CD14-positive monocyte (primary cell): ENCODE measurements at places on chromosomes 16 and 17. TPM values are rescaled to one million over a fixed set of nuclear protein-coding genes. Genes with fewer than 3 reads are reported as not detected.

GRCh38 chr16:84357191-84357651 lies 11.1 kb upstream of the ATP2C2 start:
- no peaks in the 10 kb centered on the region for H3K36me3 ChIP-seq
- H3K4me1 ChIP-seq = peaks cover 32% of the 10 kb centered on the region
- H3K4me3 ChIP-seq = no peak overlapping the region
- H3K27ac ChIP-seq = peak overlapping the region; percentile 67
- peaks cover 9% of the 10 kb centered on the region for H3K27me3 ChIP-seq

DNA sequence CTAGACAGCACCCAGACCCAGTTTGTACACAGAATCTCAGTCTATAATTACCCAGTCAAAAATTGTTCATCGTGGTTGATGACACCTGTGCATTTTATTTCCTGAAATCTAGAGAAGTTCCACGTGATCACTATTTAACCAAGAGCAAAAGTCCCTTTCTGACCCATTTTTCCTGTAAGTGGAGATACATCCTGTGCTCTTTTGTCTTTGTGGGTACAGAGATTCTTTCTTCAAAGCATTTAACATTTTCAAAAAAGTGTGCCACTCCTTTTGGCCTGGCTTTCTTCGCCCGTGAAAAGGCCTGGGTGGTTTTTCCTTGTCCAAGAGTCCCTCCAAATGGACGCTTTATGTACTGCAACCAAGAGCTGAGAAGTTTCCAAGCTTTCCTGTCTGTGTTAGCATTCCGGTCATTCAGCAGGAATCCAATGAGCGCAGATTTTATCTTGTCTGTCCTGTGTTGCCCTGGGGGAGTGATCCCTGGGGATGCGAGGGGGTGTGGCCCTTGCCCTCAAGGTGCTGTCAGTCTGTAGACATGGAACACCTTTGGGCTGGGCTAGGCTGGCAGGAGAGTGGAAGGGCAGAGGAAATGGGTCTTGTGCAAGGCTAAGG lies 161.1 kb upstream of the CACNG5 start:
- H3K27me3 ChIP-seq = no peaks in the 10 kb centered on the region
- H3K27ac ChIP-seq = no peak overlapping the region
- H3K4me3 ChIP-seq = no peak overlapping the region
- H3K4me1 ChIP-seq = no peaks in the 10 kb centered on the region

DNA sequence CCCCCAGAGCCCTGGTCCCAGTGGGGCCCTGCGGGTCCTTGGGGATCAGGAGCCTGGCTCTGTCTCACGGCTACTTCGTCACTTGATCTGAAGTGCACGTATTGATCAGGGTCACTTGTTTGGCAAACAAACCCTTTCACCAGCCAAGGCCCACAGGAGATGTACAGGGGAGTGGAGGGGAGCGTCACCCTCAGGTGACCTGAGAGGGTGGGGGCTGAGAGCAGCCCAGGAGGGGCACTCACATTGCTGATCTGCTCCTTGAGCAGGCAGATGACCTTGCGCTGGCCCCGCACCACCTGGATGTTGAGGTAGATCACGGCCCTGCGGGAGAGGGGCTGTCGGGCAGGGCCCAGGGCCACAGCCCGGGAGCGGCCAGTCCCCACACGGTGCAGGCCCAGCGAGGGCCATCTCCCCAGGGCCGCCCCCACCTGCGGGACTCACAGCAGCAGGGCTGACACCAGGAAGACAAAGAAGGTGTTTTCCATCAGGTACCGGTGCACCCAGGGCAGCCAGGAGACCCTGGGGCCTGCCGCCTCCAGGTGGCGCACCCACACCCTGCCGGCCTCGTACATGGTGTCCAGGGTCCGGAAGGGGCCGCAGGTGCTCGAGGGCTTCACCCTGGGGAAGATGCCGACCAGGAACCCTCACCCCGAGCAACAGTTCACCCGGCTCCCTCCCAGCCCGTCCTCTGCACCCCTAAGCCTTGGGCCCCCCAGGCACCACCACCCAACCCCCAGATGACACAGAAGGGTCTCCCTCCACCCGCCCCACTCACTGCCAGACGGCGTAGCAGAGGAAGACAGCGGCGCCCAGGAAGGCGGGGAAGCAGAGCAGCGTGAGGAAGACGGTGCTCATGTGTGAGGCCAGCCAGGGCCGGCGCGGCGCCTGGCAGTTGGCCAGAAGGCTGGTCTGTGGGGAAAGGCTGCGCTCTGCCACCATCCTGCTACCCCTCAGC lies 11.3 kb downstream of the TMC6 start:
- H3K36me3 ChIP-seq = peaks cover 58% of the 10 kb centered on the region
- no peak for DNase-seq
- no peak overlapping the region for H3K27ac ChIP-seq

- H3K36me3 ChIP-seq = no peaks in the 10 kb centered on the region
- DNase-seq = no peak
- no peaks in the 10 kb centered on the region for H3K27me3 ChIP-seq
These were observed 10.5 kb upstream of the TIMP2 start for GRCh38 chr17:78935419-78936323.

- H3K27me3 ChIP-seq = no peaks in the 10 kb centered on the region
- DNase-seq = no peak
- H3K36me3 ChIP-seq = no peaks in the 10 kb centered on the region
- no peaks in the 10 kb centered on the region for H3K4me1 ChIP-seq
These were observed 30.3 kb downstream of the NTN1 start for GRCh38 chr17:9051561-9051960.

DNA sequence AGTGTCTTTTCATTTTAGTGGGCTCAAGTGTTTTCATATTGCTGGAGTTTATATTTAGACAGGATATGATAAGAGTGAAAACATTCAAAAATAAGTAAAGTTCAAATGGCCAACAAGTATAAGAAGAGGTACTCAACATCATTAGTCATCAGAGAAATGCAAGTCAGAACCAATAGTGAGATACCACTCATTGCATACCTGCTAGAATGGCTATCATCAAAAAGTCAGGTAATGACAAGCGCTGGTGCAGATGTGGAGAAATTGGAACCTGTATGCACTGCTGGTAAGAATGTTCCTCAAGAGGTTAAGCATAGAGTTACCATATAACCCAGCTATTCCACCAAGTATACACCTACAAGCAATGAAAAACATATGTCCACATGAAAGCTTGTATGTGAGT lies 87.8 kb downstream of the WNT3 start:
- no peak overlapping the region for H3K4me3 ChIP-seq
- no peaks in the 10 kb centered on the region for H3K4me1 ChIP-seq
- peaks cover 71% of the 10 kb centered on the region for H3K36me3 ChIP-seq

GRCh38 chr16:56611281-56611833 lies 3.0 kb downstream of the MT2A start:
- H3K4me3 ChIP-seq = no peak overlapping the region
- peaks cover 34% of the 10 kb centered on the region for H3K4me1 ChIP-seq
- H3K27ac ChIP-seq = no peak overlapping the region
- no peaks in the 10 kb centered on the region for H3K36me3 ChIP-seq

DNA sequence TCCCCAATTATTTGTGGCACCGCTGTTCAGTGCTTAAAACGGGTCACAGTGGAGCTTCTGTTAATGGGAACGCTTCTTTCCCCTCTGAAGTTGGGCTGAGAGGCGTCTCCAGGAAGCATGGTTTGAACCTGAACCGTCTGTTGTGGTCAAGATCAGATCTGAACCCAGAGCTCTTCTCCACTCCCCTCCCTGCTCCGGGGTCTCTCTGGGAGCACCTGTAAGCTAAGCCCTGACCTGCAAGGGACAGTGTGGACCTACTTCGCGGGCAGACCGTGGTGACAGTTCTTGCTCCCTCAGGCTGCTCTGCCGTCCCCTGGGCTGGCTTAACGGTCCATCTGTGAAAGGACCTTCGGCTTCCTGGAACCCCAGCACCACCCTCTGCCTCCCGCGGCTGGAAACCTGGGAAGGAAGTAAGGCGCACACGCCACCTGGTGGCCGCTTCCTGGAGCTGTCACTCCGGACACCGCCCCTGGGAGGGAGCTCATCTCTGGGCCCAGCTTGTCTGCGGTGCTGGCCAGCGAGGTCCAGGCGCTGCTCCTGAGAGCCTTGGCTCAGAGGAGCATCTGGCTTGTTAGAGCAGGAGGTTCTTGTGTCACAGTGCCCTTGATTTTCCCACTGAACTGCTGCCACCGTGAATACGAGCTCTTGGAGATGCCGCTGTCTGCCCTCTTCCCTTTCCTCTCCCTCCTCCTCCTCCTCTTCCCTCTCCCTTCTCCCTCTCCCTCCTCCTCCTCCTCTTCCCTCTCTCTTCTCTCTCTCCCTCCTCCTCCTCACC lies 518.5 kb upstream of the EEF2KMT start:
- DNase-seq = peak; percentile 20
- no peaks in the 10 kb centered on the region for H3K36me3 ChIP-seq
- no peaks in the 10 kb centered on the region for H3K27me3 ChIP-seq
- no peaks in the 10 kb centered on the region for H3K4me1 ChIP-seq
- H3K27ac ChIP-seq = no peak overlapping the region

GRCh38 chr16:80350061-80350460 lies 190.7 kb upstream of the DYNLRB2 start:
- no peaks in the 10 kb centered on the region for H3K36me3 ChIP-seq
- no peak for DNase-seq
- no peaks in the 10 kb centered on the region for H3K27me3 ChIP-seq
- H3K4me1 ChIP-seq = no peaks in the 10 kb centered on the region
- H3K4me3 ChIP-seq = no peak overlapping the region

DNA sequence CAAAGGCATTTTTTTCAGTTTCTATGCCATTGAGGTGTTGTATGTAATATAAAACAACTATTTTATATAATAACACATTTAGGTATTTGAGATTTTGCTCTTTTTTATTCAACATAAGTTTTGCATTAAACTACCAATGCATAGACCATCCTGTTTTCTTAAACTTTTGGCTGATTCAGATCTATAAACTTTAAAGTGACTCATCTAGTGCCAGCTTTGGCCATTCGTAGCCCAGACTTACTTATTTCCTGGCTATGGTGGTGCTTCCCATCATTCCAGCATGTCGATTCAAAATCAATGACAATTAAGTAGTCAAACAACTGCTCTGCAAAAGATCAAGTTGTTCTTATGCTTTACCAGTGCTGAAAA lies 3.1 kb downstream of the ERI2 start:
- no peak overlapping the region for H3K4me3 ChIP-seq
- H3K4me1 ChIP-seq = peaks cover 25% of the 10 kb centered on the region
- H3K27me3 ChIP-seq = no peaks in the 10 kb centered on the region
- H3K27ac ChIP-seq = no peak overlapping the region
- DNase-seq = no peak
- H3K36me3 ChIP-seq = peaks cover 40% of the 10 kb centered on the region

- H3K4me1 ChIP-seq = no peaks in the 10 kb centered on the region
- no peaks in the 10 kb centered on the region for H3K36me3 ChIP-seq
- peaks cover 43% of the 10 kb centered on the region for H3K27me3 ChIP-seq
- H3K4me3 ChIP-seq = no peak overlapping the region
- H3K27ac ChIP-seq = no peak overlapping the region
These were observed 19.0 kb upstream of the GNG13 start for GRCh38 chr16:819336-820043.

DNA sequence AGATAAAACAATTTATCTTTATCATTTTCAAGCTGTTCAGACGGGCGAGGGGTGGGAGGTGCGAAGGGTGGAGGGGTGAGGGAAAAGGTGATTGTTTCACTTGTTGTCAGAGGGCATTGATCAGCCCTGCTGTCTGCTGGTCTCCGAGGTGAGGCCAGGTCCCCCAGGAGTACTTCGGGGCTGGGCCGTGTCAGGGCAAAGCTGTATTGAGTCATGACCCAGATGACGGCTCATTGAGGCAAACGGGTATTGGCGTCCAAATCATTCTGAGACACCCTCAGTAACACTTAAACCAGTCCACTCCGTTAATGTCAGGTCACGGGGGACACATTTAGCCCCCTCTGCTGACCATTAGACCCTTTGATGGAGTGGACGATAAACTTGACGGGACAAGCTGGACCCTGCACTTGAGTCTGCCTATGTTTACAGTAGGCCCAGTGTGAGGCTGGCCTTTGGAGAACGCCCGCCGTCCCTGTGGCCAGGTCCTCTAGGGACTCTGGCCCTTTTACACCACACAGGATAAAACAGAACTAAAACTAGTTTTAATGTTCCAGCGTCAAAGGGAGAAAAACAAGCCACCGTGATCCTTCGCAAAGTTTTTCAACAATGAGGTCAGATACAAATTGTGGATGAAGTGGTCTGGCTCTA lies 502.2 kb upstream of the ZFHX3 start:
- no peaks in the 10 kb centered on the region for H3K36me3 ChIP-seq
- peaks cover 22% of the 10 kb centered on the region for H3K27me3 ChIP-seq
- H3K4me1 ChIP-seq = no peaks in the 10 kb centered on the region
- H3K4me3 ChIP-seq = no peak overlapping the region
- H3K27ac ChIP-seq = no peak overlapping the region

- H3K36me3 ChIP-seq = no peaks in the 10 kb centered on the region
- no peak overlapping the region for H3K27ac ChIP-seq
- DNase-seq = no peak
- no peak overlapping the region for H3K4me3 ChIP-seq
- H3K4me1 ChIP-seq = peaks cover 30% of the 10 kb centered on the region
- H3K27me3 ChIP-seq = no peaks in the 10 kb centered on the region
These were observed 56.7 kb downstream of the ZFHX3 start for GRCh38 chr16:72991211-72991610.

- no peak overlapping the region for H3K4me3 ChIP-seq
- H3K27me3 ChIP-seq = no peaks in the 10 kb centered on the region
- no peak overlapping the region for H3K27ac ChIP-seq
- H3K4me1 ChIP-seq = peaks cover 5% of the 10 kb centered on the region
These were observed 55.0 kb downstream of the ZNF423 start for GRCh38 chr16:49800876-49801275.

GRCh38 chr16:20566864-20567263 lies 9.3 kb downstream of the ACSM2B start:
- no peaks in the 10 kb centered on the region for H3K36me3 ChIP-seq
- no peaks in the 10 kb centered on the region for H3K4me1 ChIP-seq
- no peak overlapping the region for H3K4me3 ChIP-seq
- no peak overlapping the region for H3K27ac ChIP-seq
- DNase-seq = no peak
- no peaks in the 10 kb centered on the region for H3K27me3 ChIP-seq

DNA sequence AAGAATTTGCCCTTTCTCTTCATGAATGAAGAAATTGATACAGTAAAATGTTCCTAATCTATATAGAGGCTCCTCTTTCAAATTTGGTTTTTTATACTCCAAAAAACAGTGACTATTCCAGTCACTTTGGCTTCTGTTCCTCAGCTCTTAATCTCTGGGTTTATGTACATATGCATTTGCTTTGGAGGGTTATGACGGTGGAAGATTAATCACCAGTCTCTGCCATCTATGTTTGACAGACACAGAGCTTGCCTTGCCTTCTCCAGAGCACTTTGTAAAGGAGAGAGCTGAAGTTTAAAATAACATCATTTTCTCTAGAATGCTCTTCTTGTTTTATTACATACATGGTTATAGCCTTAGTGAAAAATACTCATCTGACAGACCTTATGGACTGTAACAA lies 99.3 kb downstream of the NLK start:
- H3K27me3 ChIP-seq = no peaks in the 10 kb centered on the region
- H3K27ac ChIP-seq = no peak overlapping the region
- no peaks in the 10 kb centered on the region for H3K4me1 ChIP-seq
- H3K36me3 ChIP-seq = no peaks in the 10 kb centered on the region
- no peak for DNase-seq

GRCh38 chr16:48961546-48961945 lies 320.1 kb downstream of the CBLN1 start:
- H3K27me3 ChIP-seq = no peaks in the 10 kb centered on the region
- no peak for DNase-seq
- no peak overlapping the region for H3K27ac ChIP-seq

- peaks cover 60% of the 10 kb centered on the region for H3K36me3 ChIP-seq
- H3K27ac ChIP-seq = no peak overlapping the region
- H3K27me3 ChIP-seq = no peaks in the 10 kb centered on the region
- no peak overlapping the region for H3K4me3 ChIP-seq
- H3K4me1 ChIP-seq = no peaks in the 10 kb centered on the region
These were observed 94.1 kb upstream of the ZNF750 start for GRCh38 chr17:82933911-82934310.

The SHBG gene
- not detected for polyA plus RNA-seq

The PSMC3IP gene
- polyA plus RNA-seq = not detected

The MAP2K3 gene
- polyA plus RNA-seq = 166 TPM

The NKD1 gene
- polyA plus RNA-seq = 0.01 TPM in 2 replicates

The IKZF3 gene
- 0.15 TPM for polyA plus RNA-seq

The SERPINF2 gene
- 0.75 TPM for polyA plus RNA-seq

The CD300C gene
- polyA plus RNA-seq = 141 TPM

The CLEC18A gene
- not detected for polyA plus RNA-seq

The TNFRSF13B gene
- polyA plus RNA-seq = 0.10 and 0.21 TPM in 2 replicates

The ITGB3 gene
- 1.6 TPM for polyA plus RNA-seq
